ENCODE measurements at places on chromosomes 7 and 10.
A peak's percentile ranks its signal among the peaks of the same experiment; 100 is the strongest.

- no peak for DNase-seq
Observed at GRCh38 chr7:2037808-2038522, 194.8 kb downstream of the MAD1L1 start.

DNA sequence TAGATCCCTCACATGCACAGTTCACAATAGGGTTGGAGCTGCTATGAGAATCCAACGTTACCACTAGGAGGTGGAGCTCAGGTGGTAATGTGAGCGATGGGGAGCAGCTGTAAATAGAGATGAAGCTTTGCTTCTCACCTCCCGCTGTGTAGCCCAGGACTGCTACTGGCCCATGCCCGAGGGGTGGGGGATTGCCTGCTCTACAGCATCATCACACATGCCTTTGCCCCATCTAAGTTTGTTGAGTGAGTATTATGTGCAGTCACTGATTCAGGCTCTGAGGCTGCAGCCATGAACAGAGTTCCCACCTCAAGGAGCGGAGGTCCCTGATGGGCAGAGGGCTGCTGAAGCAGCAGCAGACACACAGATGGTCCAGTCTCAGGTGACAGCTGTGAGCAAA is 94.1 kb downstream of the CHST15 start:
- DNase-seq, result no peak

DNA sequence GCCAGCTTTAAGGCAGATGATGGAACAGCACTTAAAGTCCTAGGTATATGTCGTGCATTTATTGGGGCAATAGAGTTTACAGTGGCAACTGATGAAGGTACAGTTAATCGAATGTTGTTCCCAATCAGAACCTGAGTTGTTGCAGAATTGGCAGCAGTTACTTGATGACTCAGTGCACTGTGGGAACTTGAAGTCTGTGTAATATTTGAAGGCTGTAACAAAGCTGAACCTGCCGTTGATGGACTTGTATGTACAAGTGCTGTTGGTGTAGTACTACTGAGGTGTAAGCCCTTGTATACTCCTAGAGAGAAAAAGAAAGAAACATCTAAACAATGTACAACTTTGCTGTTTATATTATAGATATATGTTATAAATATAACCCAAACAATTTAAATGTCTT is 75.3 kb downstream of the EPC1 start:
- no peak for DNase-seq

DNA sequence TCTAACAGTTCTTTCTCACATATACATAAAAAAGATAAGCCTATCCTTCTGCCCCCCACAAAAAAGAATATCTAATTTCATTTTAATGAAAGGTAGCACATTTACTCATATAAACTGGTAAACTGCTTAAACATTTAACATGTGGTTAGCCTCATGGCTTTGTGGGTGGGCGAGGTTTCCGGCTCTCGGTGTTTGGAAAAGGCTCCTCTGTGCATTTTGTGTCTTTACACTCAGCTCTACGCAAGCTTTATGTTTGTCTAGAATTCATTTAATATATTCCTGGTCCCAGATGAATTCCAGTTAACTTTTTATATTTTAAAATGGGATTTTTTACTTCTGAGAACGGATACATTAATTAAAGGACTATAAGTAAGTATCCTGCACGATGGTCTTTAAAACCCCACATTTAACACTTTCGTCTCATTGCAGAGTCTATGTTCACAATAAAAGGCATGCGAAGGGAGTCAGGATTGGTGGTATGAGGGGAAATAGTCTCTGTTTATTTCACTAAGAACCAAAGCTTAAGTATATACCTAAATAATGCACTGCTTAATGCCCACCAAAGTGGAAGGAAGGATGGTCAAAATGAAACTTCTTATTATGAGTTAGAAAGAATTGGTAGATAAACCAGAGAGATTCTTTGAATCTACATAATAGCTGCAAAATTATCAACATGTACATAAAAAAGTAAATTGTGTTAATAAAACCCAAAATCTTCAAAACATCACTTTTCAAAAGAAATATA is 197.2 kb downstream of the CRPPA start:
- DNase-seq, result peak; percentile 8

DNA sequence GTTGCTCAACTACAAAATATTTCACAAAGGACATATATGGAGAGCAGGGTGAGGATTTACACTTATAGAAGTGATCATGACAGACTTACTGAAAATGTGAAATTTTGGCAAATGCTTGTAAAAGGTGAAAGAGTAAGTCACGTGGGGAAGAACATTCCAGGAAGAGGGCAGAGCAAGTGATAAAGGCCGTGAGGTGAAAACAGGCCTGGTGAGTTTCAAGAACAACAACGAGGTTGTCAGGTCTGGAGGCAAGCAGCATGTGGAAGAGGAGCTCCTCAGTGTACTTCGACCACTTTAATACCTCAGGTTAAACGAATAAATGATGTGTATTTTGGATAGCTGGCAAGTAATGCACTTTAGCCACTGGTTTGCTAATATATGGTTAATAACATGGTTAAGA is 706.7 kb downstream of the PCDH15 start:
- DNase-seq, result no peak

GRCh38 chr10:14860791-14861190 is 17.9 kb upstream of the SUV39H2 start:
- DNase-seq, result no peak

- no peak for DNase-seq
Observed at GRCh38 chr7:1674161-1675035, 4.3 kb downstream of the ELFN1 start.

- peak; percentile 23 for DNase-seq
Observed at GRCh38 chr7:101743241-101743994, 74.0 kb upstream of the CUX1 start.

All from stimulated activated CD8-positive, alpha-beta memory T cell treated with anti-CD3 and anti-CD28 coated beads, Interleukin-2, amount 100 ng/mL, for 1 hour (primary cell).